ENCODE measurements at places on chromosomes 2 and 18. TPM values are rescaled to one million over a fixed set of nuclear protein-coding genes. Genes with fewer than 3 reads are reported as not detected.

The CBLN2 gene
- not detected for total RNA-seq

The ACKR3 gene
- total RNA-seq: not detected

The STON1 gene
- 5.7 TPM for total RNA-seq

The TCF7L1 gene
- 0.72 TPM for total RNA-seq

The ANTXR1 gene
- 29.2 TPM for total RNA-seq

The UXS1 gene
- 33.7 TPM for total RNA-seq

The COBLL1 gene
- total RNA-seq: 1.1 TPM

The DES gene
- total RNA-seq: 4.3 TPM

The HOXD8 gene
- total RNA-seq: not detected

The PPP1R1C gene
- total RNA-seq: 0.28 TPM
